ENCODE measurements at places on chromosomes 11 and 22.

- no peak for DNase-seq
Measured at GRCh38 chr22:35522225-35523149, 18.1 kb upstream of the RASD2 start.

GRCh38 chr22:46931414-46931813 lies 169.0 kb downstream of the TBC1D22A start:
- no peak for DNase-seq

DNA sequence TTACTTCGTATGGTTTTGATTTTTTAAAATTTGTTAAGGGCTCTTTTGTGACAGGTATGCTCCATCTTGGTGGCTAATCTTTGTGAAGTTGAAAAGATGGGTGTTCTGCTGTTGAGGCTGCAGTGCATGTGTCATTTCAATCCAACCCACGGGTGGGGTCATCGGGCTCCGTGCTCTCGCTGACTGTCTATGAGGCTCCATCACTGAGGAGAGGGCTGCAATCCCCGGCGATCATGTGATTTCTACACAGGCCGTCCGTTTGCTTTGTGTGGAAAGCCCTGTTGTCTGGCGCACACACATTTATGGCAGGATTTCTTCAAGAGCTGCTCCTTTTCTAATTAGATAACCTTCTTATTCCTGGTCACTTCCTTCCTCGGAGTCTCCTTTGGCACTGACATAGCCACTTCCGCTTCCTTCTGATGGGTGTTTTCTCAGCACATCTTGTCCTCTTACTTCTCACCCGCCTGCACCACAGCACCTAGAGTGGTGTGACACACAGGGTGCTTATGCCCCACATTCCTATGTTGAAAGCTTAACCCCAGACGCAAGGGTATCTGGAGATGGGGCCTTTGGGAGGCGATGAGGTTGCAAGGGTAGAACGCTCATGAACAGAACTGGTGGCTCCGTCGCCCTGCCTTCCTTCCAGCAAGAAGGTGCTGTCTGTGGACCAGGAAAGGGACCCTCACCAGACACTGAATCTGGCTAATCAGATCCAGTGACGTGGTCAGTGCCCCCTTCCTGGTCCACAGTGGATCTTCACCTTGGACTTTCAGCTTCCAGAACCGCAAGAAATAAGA lies 9.4 kb downstream of the MOB2 start:
- no peak for DNase-seq

- no peak for DNase-seq
Measured at GRCh38 chr11:57536947-57537619, at the start of gene SMTNL1. SMTNL1 (plus strand) TSS chr11:57537595; CDS start chr11:57542643, 5,048 bp downstream.

- no peak for DNase-seq
Measured at GRCh38 chr11:69073469-69073868, 24.7 kb downstream of the TPCN2 start.

DNA sequence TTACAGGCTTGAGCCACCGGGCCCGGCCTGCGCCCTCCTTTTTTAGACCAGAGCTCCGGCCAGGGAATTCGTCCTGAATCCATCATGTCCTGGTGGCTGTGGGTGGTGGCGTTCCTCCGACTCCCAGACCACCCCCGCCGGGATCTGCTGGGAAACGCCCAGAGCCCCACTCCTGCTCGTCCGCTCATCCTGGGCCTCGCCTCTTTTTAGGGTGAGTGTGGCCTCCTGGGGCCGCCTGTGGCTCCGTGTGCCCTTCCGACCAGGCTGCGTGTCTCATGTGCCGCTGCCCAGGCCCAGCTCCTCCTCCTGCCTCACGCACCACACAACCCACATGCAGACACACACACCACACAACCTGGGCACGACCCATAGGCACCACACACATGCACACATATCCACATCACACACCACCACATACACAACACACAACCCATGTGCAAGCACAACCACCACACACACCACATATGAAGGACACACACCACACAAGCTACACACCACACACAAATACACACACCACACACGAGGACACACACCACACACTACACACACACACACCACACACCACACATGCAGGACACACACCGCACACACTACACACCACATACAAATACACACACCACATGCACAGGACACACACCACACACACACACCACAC lies 946.2 kb downstream of the BRD1 start:
- DNase-seq, result no peak

GRCh38 chr11:76025068-76025467 lies 181.2 kb downstream of the WNT11 start:
- DNase-seq, result no peak

- no peak for DNase-seq
Measured at GRCh38 chr22:44479662-44480061, 18.4 kb downstream of the RTL6 start.

DNA sequence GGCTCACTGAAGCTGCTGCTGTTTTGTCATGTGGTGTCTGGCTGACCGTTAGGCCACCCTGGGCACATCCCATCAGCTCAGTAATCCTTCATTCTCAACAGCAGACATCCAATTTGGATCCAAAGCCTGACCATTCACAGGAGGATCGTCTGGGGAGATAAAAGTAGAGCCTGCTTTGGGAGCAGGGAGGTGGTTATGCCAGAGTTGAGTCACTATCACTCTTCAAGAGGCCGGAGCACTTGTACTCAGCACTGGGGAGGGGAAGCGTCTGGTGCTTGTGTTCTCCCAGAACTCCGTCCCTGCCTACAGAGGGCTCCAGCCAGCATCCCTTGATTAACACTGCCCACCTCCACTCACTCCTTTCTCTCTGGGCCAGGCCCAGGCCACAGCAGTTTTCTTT lies 382.6 kb downstream of the OPCML start:
- DNase-seq, result no peak

DNA sequence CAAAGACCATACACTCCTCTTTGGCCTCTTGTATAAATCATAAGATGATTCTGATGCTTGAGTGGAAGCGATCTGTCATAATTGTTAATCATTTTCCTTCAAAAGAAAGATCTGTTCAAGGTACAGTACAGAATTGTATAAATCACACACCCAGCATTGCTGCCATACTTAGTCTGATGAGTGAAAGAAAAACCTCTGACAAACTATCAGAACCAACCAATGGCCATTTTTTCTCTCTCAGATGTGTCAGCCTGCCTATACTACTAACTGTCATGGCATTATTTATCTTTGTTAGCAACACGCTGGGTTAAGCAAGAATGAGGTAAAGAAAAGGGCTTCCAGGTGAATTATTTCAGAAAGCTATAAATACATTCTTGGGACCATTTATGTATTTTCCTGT lies 1112.7 kb upstream of the TENM4 start:
- no peak for DNase-seq

- DNase-seq, result no peak
Measured at GRCh38 chr11:27231530-27231929, 131.5 kb downstream of the CCDC34 start.

DNA sequence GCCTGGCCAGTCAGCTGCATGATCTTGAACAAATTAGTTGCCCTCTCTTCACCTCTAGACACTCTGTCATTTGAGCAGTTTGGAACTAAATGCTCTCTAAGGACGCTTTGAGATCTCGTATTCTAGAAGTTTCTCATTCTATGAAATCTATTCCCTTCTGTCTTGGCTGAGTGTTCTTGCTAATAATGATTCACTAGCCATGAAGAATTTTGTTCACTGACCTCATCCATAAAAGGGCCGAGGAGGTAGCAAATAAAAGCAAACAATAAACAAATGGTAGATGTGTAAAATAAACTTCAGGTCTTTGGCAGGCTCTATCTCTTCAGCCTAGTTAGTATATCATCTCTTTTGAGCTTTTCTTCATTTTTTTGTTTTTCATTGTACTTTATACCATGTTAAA lies 76.6 kb downstream of the USP35 start:
- no peak for DNase-seq

GRCh38 chr11:78717041-78717440 lies 142.4 kb upstream of the NARS2 start:
- DNase-seq, result no peak

DNA sequence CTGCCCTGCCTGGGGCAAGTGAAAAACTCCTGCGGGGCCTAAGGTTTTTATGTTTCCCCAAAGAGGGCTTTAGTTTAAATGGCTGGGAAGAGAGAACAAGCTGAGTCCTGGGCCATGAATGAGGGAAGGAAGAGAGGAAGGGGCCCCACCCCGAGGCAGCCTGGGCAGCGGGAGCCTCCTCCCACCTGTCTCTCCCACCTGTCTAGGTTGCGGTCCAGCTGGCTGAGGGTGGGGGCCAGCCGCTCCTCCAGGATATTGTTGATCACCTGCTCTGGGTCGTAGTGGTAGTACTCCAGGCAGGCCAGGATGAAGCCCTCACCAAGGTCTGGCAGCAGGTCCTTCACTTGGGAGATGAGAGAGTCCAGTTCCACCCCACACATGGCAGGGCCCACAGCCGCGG lies 34.6 kb downstream of the UQCR10 start:
- no peak for DNase-seq

GRCh38 chr22:42560381-42560780 lies 6.6 kb downstream of the SERHL2 start:
- no peak for DNase-seq

GRCh38 chr11:39139581-39139980 lies 2319.9 kb downstream of the LRRC4C start:
- no peak for DNase-seq

DNA sequence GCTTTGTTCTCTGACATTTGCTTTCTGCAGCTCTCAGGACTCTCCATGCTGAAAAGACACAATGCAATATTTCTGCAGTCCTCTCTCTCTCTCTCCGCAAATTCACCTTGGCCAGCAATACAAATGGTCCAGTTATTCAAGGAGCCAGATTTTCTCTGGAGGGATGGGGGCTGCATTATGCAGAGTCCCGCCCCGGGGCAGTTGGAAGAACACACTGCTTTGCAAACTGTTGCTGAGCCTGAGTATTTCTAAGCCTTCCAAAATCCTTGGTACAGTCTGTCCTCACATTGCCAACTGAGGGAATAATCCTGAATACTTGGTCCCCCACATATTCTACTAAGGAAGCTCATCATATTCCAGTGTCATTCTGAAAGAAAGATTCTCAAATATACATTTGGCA lies 94.3 kb upstream of the ZC3H12C start:
- no peak for DNase-seq

DNA sequence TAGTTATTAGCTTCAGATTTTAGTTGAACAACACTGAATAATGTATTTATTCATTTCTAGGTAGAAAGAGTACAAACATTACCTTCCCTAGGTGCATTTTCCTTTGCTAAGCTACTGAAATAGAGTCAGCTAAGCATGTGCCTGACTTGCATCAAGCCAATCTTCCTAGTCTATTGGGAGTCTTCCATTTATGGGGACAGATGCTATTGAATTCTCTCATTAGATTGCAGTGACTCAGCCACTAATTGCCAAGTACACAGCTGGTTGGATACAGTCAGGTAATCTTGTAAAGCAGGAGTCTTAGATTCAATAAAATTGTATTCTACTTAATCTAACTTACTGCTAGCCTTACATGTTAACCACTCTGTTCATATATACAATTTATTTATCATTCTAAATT lies 55.2 kb upstream of the RPS13 start:
- DNase-seq, result no peak

GRCh38 chr22:17303441-17303839 lies 65.8 kb upstream of the CECR2 start:
- no peak for DNase-seq

DNA sequence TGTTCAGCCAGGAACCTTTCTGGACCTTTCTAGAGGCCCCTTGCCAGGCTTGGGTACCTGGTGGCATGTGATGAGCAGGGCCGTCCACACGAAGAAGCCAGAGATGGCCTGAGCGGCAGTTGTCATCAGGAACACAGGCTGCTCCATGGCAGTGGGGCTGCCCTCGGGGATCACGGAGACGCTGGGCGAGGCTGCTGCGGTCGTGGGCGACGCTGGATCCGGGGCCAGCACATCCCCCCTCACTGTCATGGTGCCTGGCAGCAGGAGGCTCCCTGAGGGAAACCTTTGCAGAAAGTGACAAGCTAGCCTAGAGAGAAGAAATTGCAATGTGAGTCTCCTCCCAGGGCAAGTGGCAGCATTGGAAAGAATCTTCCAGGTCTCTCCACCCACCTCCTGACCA lies 25.1 kb downstream of the TMEM184B start:
- DNase-seq, result no peak

- DNase-seq, result no peak
Measured at GRCh38 chr11:86719781-86720463, 47.5 kb upstream of the ME3 start.

DNA sequence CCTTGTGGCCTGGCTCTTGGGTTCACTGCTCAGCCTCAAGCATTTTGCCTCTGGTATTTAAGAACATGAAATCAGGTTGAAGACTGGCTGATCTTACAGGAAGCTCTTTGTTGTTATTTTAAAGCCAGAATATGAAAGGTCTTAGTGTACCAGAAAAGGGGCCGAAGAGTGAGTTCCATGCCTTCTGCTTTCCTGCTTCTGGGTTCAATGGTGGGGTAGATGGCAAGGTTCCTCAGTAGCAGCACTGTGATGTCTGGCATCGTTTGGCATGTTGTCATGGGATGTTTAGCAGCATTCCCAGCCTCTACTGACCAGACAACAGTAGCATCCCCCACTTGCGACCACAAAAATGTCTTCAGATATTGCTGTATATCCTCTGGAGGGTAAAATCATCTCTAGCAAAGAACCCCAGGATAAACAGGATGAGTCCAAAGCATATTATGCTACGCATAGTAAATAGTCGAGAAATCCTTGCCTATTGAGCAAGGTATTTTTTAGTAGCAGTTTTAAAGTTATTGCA lies 2.4 kb downstream of the VPS26B start:
- DNase-seq, result no peak

DNA sequence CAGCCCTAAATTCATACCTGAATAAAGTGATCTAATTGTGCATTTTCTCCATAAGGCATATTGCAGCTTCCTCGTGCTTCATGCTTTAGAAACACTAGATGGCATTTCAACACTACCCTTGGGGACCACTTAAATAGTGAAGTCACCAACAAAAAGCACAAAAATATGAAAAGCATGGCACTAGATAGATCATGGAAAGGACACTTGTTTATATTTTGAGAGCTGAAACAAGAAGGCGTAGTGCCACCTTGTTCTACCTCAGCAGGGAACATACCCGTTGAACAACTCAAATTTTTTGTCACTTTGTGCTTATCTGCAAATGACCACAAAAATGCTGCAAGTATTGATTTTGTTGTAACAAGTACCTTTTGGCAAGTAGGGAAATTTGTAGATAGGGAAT lies 8.6 kb downstream of the TBCEL start:
- no peak for DNase-seq

DNA sequence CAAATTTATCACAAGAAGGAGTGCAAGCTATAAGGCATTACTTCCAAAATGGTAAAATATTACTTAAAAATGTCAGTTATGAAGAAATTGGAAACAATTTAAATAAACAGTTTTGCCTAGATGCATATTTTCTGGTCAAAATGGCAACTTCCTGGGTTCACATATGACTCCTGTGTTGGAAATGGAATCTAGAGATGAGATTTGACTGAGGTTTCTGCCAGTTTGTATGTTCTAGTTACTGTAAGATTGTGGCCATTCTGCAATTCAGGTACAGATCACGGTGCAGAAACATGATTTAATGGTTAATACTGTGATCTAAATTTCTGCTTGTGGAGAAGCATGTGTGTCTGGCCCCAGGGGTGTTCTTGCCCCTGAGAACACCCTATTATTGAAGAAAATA lies 3.4 kb upstream of the OR4C6 start:
- no peak for DNase-seq

- DNase-seq, result peak; percentile 30
Measured at GRCh38 chr22:45511847-45512261, 9.2 kb downstream of the FBLN1 start.
